ENCODE measurements at places on chromosomes 5 and 9.

DNA sequence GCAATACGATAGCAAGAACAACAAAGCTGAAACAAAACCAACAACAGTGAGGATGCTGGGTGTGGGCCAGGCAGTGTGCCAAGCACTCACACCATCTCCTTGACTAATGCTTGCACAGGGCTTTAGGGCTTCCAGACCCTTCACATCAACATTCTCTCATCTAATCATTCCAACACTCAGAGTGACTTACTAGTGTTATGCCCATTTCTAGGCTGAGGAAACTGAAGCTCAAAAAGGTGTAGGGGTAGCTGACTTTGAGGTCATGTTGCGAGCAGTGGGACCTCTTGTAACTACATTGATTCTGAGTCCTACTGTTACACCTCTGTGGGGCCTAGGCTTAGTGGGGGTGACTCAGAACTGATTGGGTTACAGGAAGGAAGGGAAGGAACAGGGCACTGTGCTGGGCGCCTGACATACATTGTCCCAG is 9.7 kb downstream of the ANGPTL2 start:
- no peak for DNase-seq

DNA sequence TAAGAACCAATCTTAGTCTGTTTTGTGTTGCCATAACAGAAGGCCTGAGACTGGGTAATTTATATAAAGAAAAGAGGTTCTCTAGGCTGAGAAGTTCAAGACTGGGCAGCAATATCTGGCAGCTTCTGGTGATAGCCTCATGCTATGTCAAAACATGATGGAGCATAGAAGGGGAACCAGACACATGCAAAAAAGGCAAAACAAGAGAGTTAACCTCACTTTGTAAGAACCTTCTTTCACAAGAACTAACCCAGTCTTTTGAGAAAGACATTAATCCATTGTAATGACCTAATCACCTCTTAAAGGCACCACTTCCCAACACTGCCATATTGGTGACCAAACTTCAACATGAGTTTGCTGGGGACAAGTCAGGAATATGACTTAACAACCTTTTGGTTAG is 37.3 kb downstream of the FSD1L start:
- no peak for DNase-seq

DNA sequence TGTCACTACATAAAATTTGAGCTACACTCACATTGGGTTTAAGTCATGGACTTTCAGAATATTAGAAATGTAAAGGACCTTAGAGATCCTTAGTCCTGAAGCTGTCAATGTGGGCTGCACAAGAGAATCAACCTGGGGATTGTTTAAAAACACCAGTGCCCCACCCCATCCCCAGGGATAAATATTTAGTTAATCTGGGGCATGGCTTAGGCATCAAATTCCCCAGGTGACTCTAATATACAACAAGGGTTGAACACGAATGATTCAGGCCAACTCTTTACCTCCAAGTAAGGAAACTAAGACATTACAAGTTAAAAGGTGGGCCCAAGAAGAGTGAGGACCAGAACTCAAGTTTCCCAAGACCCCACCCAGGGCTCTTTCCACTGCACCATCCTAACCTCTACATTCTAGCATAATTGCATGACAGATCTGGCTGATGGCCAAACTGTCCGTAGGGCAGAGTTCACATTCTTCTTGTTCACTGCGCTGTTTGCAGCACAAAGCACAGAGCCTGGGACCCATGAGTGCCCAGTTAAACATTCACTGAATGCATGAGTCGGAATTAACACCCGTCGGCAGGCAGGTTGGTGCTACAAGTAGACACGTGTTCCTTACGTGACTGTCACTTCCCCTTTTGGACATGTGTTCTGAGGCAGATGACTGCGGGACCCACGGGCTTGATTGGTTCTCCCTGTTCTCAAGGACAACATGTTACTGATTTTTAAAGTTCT is 25.2 kb downstream of the CYFIP2 start:
- no peak for DNase-seq

DNA sequence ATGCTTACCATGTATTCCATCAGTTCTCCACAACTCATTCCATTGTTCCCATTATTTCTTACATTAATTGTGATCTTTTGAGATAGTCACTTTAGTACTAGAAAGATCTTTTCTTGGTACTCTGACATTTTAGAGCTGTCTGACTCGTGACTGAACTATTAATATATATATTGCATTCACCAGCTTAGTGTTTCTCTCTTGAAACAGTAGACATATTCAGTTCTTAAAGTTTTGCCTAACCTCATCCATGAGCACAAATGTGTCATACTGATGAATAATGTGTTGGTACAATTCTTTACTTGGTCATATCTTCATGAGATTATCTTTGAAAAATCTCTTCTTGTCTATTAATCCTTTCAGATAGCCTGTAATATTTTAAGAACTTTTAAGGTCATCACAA is 74.3 kb downstream of the NLN start:
- no peak for DNase-seq

DNA sequence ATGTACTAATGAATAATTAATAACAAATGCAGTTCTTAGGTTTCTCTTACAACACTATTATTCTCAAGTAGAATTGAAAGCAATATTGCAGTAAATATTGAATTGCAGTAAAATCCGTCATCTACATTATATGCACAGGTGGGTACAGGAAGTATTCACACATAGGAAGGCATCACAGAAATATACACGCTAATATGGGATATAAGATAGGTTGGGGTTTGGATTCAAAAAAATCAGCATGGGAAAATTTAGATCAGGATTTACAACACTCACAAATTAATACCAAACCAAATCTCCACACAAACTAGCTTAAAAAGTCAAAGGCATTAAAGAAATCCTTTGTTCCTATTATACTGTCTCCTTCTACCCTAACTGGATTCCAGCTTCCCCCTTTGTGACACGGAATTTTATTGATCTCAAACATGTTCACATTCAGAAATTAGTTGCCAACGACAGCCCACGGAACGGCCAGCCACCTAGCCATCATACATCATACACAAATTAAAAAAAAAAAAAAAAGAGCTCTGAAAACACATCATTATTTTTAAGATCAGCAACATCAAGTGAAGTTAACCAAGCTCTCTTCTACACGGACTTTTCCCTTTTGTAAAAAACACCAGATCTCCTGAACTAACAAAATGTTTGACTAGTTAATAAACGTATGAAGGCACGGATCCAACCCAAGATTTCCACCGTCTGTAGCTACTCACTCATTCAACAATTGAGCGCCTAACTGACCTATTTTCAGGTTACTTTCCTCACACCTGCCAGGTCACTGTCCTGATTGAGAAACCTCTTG is 2.2 kb downstream of the NR6A1 start:
- no peak for DNase-seq

- DNase-seq, result no peak
Measured at GRCh38 chr9:642014-642413, 199.5 kb upstream of the DMRT1 start.

DNA sequence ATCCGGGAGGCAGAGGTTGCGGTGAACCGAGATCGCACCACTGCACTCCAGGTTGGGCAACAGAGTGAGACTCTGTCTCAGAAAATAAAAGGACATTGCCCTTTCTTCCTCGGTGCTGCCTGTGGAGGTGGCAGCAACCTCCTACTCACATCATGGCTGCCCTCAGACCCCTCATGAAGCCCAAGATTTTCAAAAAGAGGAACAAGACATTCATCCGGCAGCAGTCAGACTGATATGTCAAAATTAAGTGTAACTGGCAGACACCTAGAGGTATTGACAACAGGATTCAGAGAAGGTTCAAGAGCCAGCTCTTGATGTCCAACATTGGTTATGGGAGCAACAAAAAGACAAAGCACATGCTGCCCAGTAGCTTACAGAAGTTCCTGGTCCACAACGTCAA is 12.6 kb upstream of the PAX5 start:
- DNase-seq, result no peak

- DNase-seq, result peak; percentile 70
Measured at GRCh38 chr9:99040911-99041582, 63.9 kb upstream of the TGFBR1 start.

DNA sequence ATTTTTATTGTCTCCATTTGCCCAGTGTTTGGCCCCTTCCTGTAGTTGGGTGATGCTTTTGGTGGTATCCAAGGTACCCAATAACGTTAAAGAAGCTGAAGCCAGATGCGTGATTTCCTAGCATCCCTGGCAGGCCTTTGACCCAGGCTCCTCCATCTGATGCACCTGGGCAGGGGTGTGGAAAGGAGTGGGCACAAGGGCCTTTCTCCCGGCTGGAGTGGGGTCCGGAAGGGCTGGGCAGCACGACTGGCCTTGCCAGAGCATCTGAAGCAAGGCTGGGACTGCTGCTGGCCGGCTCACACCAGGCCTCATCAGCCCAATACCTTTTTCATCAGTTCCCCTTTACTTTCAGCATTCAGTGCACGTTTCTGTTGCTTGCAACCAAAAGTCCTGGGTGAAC is 220.2 kb downstream of the FANCC start:
- DNase-seq, result no peak

DNA sequence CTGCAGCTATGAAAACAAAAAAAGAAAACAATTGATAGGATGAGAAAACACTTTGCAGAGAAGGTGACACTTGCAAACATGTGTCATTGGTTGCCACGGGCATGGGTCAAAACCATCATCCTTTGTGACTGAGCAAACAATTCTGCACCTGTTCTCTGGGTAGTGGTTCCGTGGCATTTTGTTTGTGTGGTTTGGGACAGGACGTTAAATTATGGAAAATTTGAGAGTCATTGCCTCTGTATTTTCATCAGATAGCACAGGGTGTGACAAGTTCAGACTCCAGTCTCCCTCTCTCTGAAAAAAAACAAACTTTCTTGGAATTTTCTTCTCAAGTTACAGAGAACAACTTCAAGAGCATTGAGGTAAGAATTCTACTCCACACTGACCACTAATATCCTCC is 113.4 kb upstream of the HMHB1 start:
- DNase-seq, result no peak

DNA sequence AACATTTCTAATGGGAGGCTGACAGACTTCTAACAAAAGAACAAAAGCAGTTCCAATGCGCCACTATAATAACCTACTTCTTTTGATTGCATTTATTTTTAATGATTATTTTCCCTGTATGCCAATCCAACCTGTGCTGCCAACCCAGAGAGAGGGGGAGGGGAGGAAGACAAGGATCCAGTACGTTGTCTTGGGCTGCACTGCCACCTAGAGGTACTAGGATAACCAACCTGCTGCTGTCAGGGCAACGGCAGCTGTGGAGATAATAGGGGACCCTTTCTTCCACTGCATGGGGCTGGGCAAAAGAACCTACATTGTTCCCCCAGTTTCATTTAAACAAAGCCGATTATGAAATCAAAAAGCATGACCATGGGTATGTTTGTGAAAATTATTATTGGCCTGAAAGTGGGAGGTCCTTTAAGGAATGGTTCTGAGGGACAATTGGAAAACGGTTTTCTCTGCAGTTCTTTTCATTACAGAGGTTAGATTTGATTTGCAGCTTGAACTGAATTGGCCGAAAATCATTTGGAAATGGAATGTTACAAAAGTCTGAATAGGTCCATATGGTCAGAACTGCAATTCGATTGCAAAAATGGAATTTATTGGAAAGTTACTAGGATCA is 101.3 kb downstream of the RASEF start:
- peak; percentile 92 for DNase-seq

DNA sequence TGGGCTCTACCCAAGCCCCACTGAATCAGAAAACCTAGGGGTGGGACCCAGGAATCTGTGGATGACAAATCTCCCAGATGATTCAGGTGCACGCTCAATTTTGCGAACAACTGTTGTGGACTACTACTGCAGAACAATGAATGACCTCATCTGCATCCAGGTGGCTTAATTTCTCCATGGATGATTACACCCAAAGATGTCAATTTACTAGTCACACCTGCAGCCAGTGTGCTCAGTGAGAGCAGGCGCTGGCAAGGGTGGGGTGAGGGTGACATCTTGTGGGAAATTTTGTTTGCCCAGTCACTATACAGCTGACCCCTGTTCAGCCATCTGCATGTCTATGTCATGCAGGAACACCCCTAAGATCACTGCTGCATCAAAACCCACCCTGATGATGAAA is 118.2 kb downstream of the ENTREP1 start:
- DNase-seq, result no peak

DNA sequence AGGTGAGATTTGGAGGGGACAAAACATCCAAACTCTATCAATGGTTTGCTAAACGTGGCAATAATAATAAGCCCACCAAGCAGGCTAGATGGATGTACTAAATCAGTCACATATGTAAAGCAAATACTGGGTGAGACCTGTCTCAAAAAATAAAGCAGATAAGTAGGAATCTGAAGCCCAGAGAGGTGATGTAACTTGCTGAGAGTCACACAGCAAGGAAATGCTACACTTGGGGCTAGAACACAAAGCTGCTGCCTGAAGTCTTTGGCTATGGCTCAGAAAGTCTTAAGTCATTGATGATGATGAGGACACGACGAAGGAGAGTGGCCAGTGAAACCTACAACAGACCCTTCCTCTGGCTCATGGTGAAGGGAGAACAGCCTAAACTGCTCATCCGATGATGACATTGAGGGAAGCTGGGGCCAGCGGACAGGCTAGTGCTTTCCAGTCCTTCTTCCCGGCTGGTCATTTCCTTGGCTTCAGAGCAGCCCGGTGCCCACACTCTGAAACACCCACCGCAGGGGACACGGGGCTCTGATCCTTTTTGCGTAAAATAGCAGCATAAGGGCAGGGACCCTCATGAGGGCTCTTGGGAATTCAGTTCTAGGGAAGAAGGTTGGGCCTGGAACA is 14.1 kb downstream of the DUSP1 start:
- DNase-seq, result no peak

- no peak for DNase-seq
Measured at GRCh38 chr9:75830303-75830702, 60.2 kb upstream of the PCSK5 start.

DNA sequence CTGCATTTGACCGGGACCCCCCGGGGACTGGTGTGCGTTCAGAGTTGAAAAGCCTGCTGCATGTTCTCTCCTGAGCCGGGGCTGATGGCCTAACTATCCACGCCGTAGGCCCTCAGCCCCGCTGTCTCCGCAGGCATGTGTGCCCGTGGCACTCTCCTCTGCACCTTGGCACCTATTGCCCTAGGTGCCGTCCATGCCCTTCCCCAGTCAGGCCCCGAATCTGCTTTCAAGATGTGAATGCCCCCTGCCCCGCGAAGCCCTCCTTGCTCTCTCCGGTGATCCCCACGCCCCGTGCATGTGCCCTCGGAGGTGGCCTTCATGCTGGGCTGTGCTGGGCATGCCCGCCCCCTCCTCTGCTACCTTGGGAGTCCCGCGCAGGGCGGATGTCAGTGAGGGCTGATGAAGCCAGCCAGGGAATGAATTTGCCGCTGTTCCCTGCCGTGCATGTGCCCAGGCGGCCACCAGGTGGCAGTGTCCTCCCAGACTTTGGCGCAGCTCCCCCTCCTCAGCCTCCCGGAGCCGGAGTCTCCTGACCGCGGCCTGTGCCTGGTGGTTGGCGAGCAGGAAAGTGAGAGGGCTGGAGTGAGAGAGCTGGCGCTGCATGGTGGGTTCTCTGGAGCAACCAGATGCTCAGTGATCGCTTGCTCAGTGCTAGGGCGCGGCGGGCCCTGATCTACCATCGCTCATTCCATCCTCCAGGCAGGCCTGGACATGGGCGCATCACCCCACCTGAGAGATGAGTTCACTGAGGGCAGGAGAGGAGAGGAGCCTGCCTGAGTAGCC is 112.9 kb upstream of the LMX1B start:
- DNase-seq, result peak; percentile 86

Measured in pons (tissue), 1 donor.